ENCODE measurements at places on chromosomes 6 and 20.

GRCh38 chr6:25279748-25280343, 672 bp downstream of the CARMIL1 start:
- peak; percentile 46 for DNase-seq

DNA sequence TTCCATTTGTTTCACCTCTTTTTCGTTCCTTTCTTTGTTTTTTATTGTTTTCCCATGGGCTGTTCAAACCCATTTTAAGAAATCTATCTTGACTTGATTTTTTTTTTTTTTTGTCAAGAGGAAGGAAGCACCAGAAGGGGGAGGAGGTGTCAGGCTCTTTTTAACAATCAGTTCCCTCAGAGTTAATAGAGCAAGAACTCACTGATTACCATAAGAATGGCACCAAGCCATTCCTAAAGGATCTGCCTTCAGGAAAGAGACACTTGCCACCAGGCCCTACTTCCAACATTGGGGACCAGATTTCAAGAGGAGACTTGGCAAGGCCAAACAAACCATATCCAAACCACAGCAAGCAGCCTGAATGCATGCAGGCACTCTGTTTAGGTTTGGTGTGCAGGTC, 168.0 kb downstream of the OTOR start:
- DNase-seq: no peak

- no peak for DNase-seq
Measured at GRCh38 chr6:81847866-81848265, 95.4 kb upstream of the TENT5A start.

DNA sequence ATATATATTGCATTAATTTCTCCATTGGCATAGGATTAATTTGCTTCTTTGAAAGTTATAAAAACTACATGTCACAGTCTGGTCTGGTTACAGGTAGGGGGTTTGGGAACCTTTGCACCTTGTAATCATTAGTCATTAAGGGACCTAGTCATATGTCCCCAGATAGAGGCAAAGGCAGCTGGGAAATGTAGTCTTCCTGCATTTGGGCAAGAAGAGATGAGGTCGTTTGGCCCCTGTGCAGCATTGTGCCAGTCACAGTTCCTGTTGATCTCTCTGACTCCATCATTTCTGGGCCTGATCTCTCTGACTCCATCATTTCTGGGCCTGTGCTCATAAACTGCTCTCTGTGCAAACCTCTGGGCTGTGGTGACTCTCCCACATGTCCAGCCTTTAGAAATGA, 73.2 kb downstream of the BCKDHB start:
- DNase-seq: peak; percentile 5

DNA sequence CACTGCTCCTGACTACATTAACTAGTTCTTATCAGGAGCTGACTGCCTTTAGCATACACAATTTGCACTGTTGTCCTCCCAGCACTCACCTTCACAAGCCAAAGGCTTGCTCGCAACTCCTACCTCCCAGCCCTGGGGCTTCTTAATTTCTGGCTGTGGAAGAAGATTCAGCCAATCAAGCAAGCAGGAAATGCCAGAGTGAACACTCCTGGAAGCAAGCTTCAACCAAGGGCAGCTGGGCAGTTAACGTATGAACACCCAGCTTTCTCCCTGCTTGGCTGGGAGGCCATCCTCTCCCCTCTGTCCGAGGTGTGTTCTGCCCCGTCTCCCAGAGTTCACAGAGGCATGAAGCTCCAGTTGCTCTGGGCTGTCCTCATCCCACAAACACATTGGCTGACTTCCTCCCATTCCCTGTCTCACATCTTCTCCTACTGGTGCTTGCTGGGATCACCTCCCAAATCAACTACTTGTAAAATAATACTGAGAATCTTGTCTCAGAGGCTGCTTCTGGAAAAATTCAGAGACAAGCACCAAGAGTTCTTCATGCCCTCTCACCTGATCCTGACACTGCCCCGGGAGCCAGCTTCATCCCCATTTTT, 15.3 kb upstream of the SRSF6 start:
- DNase-seq: no peak

DNA sequence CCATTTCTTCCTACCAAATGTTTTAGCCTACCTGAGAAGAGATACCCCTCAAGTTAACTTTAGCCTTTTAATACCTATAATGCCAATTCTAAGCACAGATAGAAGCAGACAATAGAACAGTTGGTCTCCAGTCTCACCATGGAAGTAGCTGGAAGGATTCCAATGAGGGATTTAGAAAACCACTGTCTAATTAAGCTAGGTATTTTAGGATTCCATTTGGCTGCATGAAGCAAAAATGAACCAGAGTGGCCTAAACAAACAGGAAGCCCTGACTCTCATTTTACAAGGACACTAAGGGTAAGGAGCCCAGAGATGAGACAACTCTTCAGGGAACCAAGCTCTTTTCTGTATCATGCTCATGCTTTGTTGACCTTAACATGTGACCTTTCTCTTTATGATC, 199.2 kb downstream of the ALDH8A1 start:
- DNase-seq: no peak

DNA sequence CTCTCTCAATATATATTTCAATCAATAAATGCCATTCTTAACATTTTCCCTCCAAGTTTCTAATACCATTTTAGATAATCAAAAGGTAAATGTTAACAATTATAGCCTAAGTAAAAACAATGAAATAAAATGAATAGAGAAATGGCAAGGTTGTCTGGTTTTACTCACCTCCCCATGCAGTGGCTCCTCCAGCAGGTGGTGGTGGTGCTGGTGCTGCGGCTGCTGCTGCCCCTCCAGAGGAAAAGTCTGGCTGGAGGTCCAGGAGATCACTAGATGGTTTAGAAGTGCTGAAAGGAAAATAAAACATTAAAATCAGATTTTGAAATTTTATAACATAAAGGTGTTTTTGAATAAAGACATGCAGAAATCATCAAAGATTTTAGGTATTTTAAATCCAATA, 93.2 kb downstream of the PRSS35 start:
- DNase-seq: no peak

GRCh38 chr20:20343932-20344331, 24.0 kb upstream of the INSM1 start:
- DNase-seq: no peak

DNA sequence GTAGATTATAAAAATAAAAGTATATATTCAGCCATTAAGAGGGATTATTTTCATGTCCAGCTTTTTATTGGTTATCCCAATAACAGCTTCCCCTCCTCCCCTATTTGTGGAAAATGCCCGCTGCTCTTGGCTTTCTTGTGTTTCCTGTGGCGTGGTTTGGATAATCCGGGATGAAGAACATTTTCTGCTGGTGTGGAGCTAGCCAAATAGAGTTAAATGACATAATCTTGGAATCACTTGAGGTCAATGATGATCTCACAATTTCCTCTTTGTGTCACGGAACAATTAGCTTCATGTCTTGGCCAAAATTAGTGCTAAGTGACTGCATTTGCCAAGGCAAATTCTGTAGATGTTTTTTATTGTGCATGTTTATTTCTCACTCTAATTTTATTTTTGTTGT, 394.0 kb downstream of the LAMA2 start:
- DNase-seq: no peak

DNA sequence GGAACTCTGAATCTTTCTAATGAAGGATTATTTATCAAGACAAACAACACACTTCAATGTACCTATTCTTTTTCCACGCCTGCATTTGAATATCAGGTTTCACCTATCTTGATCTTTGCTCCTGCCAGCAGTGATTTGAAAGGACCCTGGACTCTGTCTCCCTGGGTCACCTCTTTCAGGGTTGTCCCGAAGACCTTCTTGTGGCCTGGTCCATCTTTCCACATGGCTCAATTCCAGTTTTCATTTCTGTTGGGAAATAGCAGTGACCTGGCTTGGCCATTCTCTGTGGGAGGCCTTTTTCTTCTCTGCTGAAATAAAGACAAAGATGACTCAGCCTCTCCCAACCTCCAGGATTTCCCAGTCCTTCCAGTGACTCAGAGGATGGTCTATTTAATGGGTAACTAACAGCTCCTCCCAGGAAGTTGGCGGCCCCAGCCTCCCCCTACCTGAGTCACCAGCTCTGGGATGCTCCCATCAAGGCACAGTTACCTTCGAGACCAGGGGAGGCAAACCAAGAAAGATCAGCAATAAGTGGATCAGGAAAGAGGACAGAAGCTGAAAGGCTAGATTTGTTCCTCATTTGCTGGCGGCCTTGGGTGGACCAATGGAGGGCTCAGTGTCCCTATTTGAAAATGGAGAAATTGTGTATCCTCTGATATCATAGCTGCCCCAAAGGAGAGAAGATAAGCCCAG, 120.2 kb upstream of the RNF24 start:
- DNase-seq: no peak

GRCh38 chr20:49987015-49987867, 4.5 kb downstream of the SNAI1 start:
- DNase-seq: no peak

DNA sequence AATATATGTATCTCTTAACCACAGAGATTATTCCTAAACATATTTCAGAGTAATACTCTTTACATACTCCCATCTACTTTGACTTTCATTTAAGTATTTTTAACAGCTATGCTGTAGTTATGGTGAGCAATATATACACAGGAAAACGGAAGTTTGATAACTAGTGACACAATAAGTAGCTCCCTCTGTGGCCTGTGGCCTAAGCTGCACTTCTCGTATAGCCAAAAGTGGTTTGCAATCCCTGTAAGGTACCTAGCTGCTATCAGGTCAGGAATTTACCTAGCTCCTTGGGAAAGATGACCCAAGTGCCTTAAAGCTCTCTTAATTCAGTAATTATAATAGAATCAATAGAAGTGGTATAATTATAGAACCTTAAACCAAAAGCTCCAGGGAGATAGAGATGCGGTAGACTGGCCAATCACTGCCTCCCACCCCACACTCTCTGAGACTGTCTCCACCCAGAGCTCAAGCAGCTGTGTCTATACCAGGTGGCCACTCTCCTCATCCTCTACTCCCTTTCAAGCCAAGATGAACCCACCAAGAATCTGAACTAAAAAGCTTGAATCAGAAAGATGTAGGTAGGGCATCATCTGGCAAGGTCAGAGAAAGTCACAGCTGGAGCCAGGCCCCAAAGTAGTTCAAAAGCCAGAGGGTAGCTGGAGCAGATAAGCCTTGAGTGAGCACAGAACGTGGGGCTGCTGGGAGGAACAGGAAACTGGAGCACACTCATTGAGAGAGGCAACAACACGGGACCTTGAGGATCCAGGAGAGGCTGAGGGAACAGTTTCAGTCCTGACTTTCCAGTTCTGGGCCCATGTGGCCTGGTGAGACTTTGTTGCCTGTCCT, 84.9 kb upstream of the ASF1A start:
- no peak for DNase-seq

DNA sequence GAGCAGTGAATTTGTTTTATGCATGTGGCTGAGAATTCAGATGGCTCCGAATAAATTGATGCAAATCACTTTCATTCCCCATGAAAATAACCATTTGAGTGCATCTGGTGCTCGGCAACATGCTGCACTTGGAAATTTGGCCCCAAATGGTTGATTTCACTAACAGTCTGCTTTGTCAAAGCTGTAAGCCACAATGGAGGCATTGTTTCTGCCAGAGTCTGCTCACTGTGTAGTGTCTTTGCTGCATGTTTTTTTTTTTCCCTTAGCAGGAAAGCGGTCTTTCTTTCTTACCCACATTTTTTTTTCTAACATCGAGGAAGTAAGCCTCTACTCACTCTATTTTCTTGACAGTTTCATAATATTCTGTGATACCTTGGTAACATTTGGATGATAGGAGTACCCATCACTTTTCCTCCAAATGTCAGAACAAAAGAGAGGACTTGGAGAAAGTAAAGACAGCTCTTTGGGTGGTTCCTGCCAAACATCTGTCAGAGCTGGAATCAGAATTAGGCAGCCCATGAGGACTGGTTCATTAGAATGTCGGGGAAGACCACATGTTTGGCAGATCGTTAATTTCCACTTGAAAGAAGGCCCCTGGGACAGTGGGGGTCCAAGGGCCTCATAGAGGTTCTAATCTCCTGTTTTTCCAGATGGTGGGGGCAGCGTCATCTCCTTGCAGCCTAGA, 149.5 kb downstream of the DOK5 start:
- DNase-seq: no peak

- no peak for DNase-seq
Measured at GRCh38 chr6:71579902-71580301, 291.3 kb downstream of the OGFRL1 start.

GRCh38 chr6:79385333-79385732, 150.9 kb upstream of the HMGN3 start:
- DNase-seq: no peak

- no peak for DNase-seq
Measured at GRCh38 chr6:35041086-35041861, 99.9 kb downstream of the TCP11 start.

DNA sequence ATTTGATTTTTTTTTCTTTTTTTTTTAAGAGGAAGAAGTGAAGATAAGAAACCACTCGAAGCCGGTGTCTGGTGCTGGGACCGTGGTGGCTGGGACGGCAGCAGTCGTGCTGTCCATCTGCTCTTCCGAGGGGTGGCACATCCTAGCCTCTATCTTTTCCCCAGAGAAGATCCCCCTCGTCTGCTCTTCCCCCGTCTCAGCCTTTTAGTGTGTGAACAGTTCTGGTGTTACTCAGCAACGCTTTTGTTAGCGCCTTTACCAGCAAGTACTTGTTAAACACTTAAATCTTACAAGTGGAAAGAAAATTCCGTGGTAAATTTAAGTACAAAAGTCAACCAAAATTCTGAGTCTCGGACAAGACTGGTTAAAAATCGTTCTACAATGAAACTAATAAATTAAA, 90.1 kb downstream of the RSPH3 start:
- DNase-seq: no peak

DNA sequence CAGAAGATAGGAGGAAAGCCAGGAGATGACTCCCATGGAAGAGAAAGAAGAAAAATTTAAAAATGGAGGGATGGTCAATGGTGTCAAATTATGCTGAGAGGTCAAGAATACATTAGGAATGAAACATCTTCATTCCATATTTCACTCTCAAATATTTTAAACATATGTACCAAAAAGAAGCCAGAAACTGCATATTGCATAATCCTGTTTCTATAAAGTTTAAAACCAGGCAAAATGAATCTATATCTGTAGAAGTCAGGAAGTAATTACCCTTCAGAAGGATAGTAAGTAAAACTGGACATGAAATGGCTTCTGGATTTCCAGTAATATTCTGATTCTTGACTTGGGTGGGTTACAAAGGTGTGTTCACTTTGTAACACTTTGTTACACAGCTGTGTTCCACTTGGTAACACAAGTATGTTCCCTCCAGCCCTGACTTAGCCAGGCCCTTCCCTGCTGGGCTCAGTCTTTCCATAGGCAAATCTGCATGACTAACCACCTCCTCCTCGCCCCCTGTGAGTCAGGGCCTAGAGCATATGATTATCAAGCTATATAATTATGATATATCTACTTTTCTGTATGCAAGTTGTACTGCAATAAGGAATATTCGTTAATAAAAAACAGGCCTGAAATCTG, 20.2 kb upstream of the C6orf141 start:
- no peak for DNase-seq
